ENCODE measurements at places on chromosomes 1 and 21. TPM values are rescaled to one million over a fixed set of nuclear protein-coding genes. Genes with fewer than 3 reads are reported as not detected.

DNASE2B gene
- total RNA-seq = not detected

DNA sequence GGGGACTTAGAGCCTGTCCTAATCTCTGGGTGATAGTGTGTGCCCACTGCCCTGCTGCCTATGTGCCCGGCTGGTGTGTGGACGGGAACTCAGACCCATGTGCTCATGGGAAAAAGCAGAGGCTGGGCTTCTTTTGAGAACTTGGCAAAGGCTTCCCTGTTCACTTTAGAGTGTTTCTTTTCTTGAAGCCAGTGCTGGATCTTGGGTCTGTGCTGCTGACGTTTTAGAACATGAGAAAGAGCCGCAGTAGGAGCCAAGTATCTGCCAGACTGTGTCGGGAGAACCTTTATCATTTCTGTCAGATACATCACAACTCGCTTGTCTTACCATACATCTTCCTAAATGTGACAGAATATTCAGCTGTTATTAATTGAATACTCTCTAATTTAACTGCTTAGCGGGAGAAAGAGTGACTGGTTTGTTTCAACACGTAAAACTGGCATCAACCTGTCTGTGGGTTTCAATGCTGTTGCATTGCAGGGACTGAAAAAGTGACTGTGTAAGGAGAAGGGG is 195.2 kb downstream of the PBX1 start:
- DNase-seq = peak; percentile 32

- no peak for DNase-seq
These were observed 87.1 kb downstream of the CD58 start for GRCh38 chr1:116483481-116484309.

DNA sequence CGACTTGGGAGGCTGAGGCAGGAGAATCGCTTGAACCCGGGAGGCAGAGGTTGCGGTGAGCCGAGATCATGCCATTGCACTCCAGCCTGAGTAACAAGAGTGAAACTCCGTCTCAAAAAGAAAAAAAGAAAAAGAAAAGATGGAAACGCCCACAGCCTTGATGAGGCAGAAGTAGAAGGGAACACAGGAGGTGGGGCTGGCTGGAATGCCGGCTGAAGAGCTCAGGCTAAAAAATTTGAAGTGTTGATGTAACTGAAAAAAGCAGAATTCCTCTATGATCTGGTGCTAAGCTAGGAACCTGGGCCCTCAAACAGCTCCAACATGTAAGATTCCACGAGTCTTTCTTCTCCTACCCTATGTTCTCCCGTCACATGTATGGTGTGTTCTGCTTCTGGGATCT is 53.6 kb downstream of the SLC66A1 start:
- no peak for DNase-seq

DNA sequence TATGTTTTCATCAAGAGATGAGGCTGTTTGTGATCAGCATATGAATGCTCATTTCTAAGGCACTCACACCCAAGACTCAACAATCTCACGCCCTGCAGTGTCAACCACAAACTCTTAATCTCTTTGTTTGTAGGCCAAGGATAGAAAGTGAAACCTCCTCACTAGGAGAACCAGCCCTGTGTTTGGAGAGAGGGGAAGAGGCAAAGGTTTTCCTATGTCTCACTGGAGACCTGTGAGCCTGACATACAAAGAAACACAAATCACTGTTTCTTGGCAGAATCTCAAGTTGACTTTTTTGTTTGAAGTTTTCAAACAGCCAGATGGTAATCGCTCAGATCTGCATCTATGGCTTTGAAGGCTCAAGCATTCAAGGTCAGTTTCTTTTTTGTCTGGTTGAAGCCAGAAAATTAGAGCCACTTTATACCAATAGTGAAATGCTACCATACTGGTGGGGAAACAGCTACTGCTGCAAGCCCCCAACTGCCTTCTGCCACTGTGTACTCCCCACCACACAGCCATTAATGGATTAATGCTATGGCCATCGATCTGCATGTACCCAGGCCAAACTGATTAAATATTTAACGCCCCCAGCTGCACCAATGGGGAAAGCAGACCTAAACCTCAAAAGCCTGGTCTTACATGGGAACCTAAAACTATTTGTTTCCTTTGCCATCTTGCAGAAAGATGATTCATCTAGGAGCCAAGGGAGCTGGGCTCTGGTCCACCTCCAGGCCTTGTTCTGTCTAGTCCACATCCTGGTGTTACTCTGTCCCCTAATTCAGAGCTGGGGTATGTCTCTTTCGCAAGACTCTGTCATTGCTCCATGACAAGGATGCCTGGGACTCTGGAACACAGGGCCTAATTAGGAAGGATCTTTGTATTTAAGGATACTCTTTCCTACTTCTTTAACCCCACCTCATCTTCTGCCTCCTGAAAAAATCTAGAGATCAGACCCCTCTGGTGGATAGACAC is 16.3 kb downstream of the PDZK1 start:
- no peak for DNase-seq

- no peak for DNase-seq
These were observed 19.2 kb upstream of the RCAN3 start for GRCh38 chr1:24483441-24483840.

- DNase-seq = peak; percentile 75
These were observed 3.8 kb downstream of the FBXO2 start for GRCh38 chr1:11650331-11650991.

DNA sequence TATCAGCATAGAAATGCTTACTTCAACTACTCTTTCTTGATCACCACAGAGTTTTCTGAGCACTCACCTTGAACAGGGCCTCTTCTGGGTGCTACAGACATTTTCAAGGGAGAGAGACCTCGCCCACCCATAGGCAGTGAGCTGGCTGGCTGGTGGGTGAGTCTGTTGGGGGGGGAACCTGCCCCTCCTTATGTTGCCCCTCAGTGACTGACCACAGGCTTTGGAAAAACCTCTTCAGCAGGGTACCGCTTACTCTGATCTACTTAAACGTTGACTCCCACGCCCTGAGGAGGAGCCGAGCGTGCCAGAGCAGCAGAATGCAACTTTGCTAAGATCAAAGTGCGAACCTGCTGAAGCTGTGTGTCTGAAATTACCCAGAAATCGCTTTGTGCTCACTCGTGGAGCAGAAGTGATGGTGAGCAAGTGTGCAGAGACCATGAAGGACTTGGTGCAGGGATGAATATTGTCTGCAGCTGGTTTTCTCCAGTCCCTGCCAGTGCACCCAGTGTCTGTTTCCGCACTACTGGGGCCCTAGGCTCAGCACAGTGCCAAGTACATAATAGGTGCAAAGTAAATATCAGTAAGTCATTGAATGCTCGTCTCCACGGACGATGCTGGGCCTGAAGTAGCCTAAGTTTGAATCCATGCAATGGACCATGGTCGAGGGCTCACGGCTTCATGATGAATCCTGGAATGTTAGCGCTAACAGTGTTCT is 158.7 kb upstream of the IRF2BP2 start:
- no peak for DNase-seq

BMP8A gene
- 0.41 TPM for total RNA-seq

DNA sequence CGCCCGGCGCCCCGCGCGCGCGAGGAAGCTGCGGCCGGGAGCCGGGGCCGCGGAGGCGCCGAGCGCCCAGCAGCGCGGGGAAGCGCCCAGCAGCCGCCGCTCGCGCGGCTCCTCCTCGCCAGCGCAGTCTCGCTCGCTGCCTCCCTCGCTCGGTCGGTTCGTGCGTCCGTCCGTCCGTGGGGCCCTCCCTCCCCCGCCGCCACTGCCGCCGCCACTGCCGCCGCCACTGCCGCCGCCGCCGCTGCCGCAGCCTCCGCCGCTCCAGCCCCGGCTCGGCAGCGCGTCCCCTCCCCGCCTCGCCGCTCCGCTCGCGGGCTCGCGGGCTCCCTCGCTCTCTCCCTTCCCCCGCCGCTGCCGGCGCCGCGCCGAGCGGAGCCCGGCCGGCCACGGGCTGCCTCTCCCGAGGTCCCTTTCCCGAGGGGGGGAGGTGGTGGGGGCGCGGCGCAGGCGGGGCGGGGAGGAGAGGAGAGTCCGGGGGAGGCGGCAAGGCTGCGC is at the start of gene KCND3:
KCND3 (minus strand) TSS at position 138 of the 495 bp plus-strand sequence.
- DNase-seq = peak; percentile 68

DNA sequence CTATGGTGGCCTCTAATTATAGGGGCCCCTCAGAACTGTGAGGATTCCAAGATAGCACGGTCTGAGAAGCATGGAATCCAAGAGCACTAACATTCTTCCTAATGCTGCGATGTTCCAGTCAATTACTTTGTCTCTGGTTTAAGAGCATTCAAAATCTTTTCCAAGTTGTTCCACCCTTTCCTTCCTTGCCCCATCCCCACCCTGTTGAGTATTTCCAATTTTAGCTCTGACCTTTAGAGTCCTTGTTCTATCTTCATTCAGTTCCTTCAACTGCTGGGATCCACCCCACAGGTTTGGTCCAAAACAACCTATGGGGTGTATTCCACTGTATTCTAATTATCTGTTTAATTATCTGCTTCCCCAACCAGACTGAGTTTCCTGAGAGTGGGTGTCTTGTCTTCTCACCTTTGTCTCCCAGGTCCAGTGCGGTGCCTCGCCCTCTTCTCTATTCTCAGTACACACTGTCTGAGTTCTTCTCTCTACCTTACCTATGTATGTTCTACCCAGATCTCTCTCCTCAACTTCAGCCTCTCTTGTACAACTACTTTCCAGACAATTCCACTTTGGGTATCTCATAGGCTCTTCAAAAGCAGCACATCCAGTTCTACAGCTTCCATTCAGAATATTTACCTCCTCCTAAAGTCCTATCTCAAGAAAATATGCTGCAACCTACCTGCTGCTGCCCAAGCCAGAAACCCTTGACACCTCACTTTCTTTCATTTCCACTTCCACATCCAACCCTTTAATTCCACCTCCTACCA is 25.0 kb upstream of the BCL9 start:
- no peak for DNase-seq

HFM1 gene
- 69.3 TPM for total RNA-seq

GRCh38 chr21:45470087-45470515 is 65.1 kb downstream of the COL18A1 start:
- no peak for DNase-seq

- DNase-seq = no peak
These were observed 181.5 kb downstream of the DISC1 start for GRCh38 chr1:231808116-231808515.

GRCh38 chr1:70916034-70916427 is 131.6 kb downstream of the PTGER3 start:
- no peak for DNase-seq

DNA sequence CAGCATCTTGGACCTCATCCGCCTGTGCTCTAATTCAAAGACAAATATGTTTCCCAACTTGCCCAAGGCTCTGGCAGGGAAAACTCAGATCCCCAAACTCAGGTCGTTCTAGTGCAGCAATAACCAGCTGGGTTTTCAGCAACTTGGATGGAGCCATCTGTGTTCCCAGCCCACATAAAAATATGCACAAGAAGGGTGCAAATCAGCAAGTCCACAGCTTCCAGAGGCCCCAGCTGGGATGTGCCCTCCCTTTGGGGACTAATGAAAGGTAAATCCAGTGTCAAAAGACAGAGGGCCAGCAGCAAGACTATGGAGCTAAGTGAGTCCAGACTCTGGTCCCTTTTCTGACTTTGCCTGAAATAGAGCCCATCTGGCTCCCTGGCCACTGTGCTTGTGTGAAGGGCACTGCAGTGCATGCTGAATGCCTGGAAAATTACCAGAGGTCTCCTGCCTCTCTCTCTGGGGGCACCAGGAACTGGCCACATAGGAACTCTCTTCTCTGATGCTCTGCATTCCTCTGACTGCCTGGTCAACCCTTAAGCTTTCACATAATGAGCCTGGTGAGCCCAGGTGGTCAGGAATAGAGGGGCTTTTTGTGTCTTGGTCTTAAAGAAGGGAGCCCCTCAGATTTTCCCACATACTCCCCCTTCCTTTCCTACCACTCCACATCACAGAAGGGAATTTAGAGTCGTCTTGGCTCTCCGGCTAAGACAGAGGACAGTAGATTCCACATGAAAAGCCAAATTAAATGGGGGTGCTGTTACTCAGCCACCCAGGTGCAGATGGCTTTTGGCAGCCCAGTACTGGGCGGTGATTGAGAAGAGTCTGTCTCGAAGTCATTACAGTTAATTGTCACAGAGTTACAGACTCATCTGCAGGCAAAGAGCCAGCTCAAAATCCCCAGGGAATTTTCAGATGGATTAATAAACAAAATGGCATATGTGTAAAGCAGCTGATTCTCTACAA is 88.1 kb upstream of the C1orf21 start:
- DNase-seq = no peak

THEM5 gene
- not detected for total RNA-seq

GRCh38 chr1:2638466-2639115 is 5.8 kb upstream of the MMEL1 start:
- no peak for DNase-seq

- no peak for DNase-seq
These were observed 40.3 kb downstream of the LRRC8C start for GRCh38 chr1:89673251-89673650.

- DNase-seq = no peak
These were observed 72.0 kb downstream of the ZMYM4 start for GRCh38 chr1:35340519-35340918.

DNA sequence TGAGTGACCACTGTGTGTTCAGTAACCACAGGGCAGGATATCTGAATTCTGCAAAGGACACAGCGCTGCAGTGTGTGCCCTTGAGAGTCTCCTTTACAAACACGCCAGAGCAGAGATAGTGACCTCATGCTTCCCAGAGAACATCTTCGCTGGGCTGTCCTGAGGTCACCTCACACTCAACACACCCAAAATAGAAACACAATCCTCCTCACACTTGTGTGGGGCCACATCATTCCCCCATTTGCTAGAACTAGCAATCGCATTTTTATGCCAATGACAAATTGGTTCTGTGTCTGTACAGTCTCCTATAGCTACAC is 140.1 kb upstream of the NRIP1 start:
- no peak for DNase-seq

CD1D gene
- 0.41 TPM for total RNA-seq

- no peak for DNase-seq
These were observed 101.5 kb downstream of the MRPL37 start for GRCh38 chr1:54301497-54301896.

GRCh38 chr1:245863566-245864184 is 643.4 kb downstream of the SMYD3 start:
- no peak for DNase-seq

SPRR1B gene
- not detected for total RNA-seq
